ENCODE measurements at places on chromosomes 12 and 14. TPM values are rescaled to one million over a fixed set of nuclear protein-coding genes. Genes with fewer than 3 reads are reported as not detected.

GRCh38 chr12:52993558-52993869 is 12.7 kb upstream of the EIF4B start:
- DNase-seq, result no peak
- H3K36me3 ChIP-seq, result no peaks in the 10 kb centered on the region
- no peak overlapping the region for H3K4me3 ChIP-seq
- H3K4me1 ChIP-seq, result peaks cover 4% of the 10 kb centered on the region
- no peak overlapping the region for H3K27ac ChIP-seq

DNA sequence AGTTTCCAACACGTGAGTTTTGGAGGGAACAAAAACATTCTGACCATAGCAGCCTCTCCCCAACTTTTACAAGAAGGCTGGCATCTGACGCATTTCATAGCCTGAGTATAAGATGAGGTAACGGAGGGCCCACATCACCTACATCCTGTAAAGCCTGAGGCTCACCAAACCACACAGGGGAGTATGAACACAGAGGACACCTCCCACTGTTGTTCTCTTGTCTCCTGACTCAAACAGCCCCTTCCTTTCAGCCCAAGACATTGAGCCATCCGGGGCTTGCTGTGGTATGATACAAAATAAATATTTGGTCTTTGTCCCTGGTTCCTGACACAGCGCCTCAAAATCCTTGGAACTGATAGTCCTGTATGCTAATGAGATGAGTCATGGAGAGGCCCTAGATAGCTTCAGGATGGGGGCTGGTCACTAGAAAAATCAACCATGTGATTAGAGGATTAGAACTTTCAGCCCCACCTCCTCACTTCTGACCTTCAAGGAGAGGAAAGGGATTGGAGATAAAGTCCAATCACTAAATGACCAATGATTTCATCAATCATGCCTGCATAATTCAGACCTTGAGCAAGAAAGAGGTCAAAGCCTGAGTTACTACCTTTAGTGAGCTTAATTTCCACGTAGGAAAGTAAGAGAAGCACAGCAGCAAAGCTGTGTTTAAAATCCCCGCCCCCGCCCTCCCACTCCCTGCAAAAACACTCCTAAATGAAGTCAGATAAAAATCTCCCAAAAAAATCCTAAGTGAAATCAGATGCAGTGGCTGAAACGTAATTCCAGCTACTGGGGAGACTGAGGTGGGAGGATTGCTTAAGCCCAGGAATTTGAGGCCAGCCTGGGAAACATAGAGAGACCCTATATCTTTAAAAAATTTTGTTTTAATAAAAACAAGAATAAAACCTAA is 236.4 kb downstream of the PCNX1 start:
- H3K27ac ChIP-seq, result no peak overlapping the region
- H3K36me3 ChIP-seq, result no peaks in the 10 kb centered on the region
- DNase-seq, result no peak
- H3K4me3 ChIP-seq, result no peak overlapping the region

KITLG gene
- total RNA-seq, result 7.8 TPM

DNA sequence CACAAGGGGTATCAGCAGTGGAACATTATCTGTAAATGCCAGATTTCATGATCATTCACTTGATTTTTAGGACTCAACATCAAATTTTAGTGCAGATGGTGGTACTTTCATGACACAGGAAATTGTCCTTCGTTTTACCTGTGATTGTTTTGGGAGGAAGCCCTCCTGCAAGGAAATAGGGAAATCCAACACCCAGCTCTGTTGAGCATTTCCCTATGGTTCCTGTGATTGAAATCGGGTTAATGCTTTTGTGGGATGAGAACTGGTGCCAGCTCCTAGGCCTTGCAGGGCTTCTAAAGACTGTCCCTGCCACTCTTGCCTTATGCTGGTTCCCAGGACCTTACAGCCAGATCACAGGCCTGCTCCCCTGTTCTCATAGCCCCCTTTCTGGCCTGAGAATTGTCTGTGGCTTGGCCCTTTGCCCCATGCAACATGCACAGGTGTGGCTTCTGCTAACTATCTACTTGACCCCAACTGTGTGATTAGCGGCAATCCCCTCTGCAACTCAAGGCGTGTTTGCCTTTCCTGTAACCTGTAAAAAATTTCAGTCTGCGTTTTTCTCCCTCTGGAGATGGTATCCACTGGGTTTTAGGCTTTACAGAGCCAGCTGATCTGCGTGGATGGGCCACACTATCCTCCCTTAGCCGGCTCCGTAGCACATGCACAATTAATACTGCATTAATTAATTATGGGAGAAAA is 112.5 kb downstream of the ETV6 start:
- no peak overlapping the region for H3K27ac ChIP-seq
- no peak for DNase-seq
- H3K4me1 ChIP-seq, result peaks cover 7% of the 10 kb centered on the region
- H3K36me3 ChIP-seq, result no peaks in the 10 kb centered on the region

GRCh38 chr12:112446008-112446725 is 27.4 kb downstream of the PTPN11 start:
- DNase-seq, result no peak
- H3K36me3 ChIP-seq, result peaks cover 26% of the 10 kb centered on the region
- H3K27me3 ChIP-seq, result no peaks in the 10 kb centered on the region
- H3K4me1 ChIP-seq, result no peaks in the 10 kb centered on the region
- no peak overlapping the region for H3K4me3 ChIP-seq

- H3K27me3 ChIP-seq, result no peaks in the 10 kb centered on the region
- DNase-seq, result no peak
- no peaks in the 10 kb centered on the region for H3K4me1 ChIP-seq
- H3K36me3 ChIP-seq, result no peaks in the 10 kb centered on the region
- no peak overlapping the region for H3K27ac ChIP-seq
Observed at GRCh38 chr14:22630066-22630465, 14.1 kb downstream of the OR6J1 start.

- H3K27me3 ChIP-seq, result no peaks in the 10 kb centered on the region
- peak overlapping the region; percentile 99 for H3K27ac ChIP-seq
- DNase-seq, result no peak
- H3K36me3 ChIP-seq, result no peaks in the 10 kb centered on the region
- H3K4me1 ChIP-seq, result peaks cover 3% of the 10 kb centered on the region
Observed at GRCh38 chr12:107092669-107093416, 506 bp downstream of the CRY1 start.

DNA sequence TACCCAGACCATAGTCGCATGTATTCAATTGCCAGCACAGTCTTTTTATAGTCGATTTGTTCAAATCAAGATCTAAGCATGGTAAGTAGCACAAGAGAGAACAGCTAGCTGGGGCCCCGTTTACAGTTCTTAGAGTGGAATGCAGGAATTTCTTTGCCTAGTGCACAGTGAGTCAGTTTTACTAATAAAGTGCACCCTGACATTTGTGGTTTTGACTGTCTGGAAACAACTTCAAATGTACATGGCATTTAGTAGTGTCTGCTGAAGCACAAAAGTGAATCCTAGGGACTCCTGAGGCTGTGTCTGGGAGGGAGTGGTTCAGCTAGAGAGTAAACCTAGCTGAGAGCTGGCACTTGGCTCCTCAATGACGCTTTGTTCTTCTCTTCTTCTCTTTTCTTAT is 64.9 kb downstream of the TMX1 start:
- no peak for DNase-seq
- H3K4me1 ChIP-seq, result peaks cover 2% of the 10 kb centered on the region
- H3K27me3 ChIP-seq, result no peaks in the 10 kb centered on the region
- no peak overlapping the region for H3K4me3 ChIP-seq
- no peak overlapping the region for H3K27ac ChIP-seq
- no peaks in the 10 kb centered on the region for H3K36me3 ChIP-seq

GRCh38 chr14:28777471-28778137 is 11.0 kb downstream of the FOXG1 start:
- H3K27me3 ChIP-seq, result peaks cover 60% of the 10 kb centered on the region
- no peaks in the 10 kb centered on the region for H3K4me1 ChIP-seq
- no peak overlapping the region for H3K27ac ChIP-seq

SLC10A1 gene
- total RNA-seq, result not detected

GRCh38 chr14:59274991-59275391 is 86.5 kb downstream of the DAAM1 start:
- no peak overlapping the region for H3K4me3 ChIP-seq
- no peak overlapping the region for H3K27ac ChIP-seq
- no peaks in the 10 kb centered on the region for H3K27me3 ChIP-seq
- H3K4me1 ChIP-seq, result no peaks in the 10 kb centered on the region
- H3K36me3 ChIP-seq, result no peaks in the 10 kb centered on the region

TSHR gene
- total RNA-seq, result not detected

DNA sequence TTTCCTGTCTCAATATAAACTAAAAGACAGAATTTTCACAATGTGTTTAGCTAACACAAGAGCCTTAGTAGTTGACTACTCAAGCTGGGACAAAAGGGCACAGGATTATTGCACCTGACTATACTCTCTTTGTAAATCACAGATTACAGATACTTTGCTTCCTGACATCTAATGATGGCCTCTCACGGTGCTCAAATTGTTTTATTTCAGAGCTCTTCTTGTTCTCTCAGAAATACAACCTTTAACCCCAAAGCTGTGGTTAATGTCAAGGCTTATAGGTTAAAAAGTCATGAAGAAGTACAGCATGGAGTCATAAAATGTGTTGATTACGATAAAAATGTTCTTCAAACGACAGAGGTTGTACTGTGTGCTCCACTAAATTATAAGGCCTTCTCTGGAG is 89.9 kb upstream of the CPNE8 start:
- DNase-seq, result no peak
- no peak overlapping the region for H3K27ac ChIP-seq
- H3K27me3 ChIP-seq, result no peaks in the 10 kb centered on the region
- H3K4me1 ChIP-seq, result no peaks in the 10 kb centered on the region

DNA sequence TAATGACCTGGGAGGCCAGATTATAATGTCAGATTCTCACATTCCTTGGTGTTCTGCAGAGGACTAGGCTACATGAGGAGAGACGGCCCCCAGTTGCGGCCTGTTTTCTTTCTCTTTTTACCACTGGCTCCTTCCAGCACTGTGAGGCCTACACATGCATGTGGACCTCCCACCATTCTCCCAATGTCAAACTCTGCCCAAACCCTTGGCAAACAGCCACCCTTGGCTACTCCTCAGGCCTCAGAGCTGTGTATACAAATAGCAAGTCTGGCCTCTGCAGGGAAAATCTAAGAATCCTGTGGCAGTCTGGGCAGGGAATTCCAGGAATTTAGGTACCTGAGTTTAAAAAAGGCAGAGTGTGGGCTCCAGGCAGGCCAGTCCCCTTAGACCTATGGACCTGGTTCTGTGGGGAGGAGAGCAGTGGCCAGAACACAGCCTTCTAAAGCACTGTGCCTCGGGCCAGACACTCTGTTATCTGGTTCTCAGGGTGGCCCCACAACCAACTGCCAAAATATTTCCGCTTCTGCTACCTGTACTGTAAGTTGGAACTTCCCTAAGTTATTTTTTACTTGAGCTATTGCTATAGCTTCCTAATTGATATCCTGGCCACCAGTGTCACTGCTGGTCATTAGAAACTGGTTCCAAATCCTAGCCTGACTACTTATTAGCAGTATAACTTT is 19.9 kb upstream of the NEDD1 start:
- H3K36me3 ChIP-seq, result no peaks in the 10 kb centered on the region
- H3K27ac ChIP-seq, result no peak overlapping the region
- no peak overlapping the region for H3K4me3 ChIP-seq
- no peaks in the 10 kb centered on the region for H3K27me3 ChIP-seq
- H3K4me1 ChIP-seq, result no peaks in the 10 kb centered on the region

MANSC1 gene
- 8.9 TPM for total RNA-seq

- no peaks in the 10 kb centered on the region for H3K36me3 ChIP-seq
- H3K27ac ChIP-seq, result no peak overlapping the region
- no peaks in the 10 kb centered on the region for H3K4me1 ChIP-seq
- H3K27me3 ChIP-seq, result no peaks in the 10 kb centered on the region
- DNase-seq, result no peak
- no peak overlapping the region for H3K4me3 ChIP-seq
Observed at GRCh38 chr14:82915381-82915780, 1381.7 kb upstream of the SEL1L start.

- no peaks in the 10 kb centered on the region for H3K27me3 ChIP-seq
- H3K4me1 ChIP-seq, result no peaks in the 10 kb centered on the region
- no peak overlapping the region for H3K27ac ChIP-seq
- no peak for DNase-seq
- H3K4me3 ChIP-seq, result no peak overlapping the region
- no peaks in the 10 kb centered on the region for H3K36me3 ChIP-seq
Observed at GRCh38 chr14:34843011-34843554, 32.1 kb downstream of the BAZ1A start.
